ENCODE measurements at places on chromosomes 3 and 15.

- DNase-seq: no peak
Measured at GRCh38 chr15:51460796-51461195, 119.3 kb downstream of the GLDN start.

DNA sequence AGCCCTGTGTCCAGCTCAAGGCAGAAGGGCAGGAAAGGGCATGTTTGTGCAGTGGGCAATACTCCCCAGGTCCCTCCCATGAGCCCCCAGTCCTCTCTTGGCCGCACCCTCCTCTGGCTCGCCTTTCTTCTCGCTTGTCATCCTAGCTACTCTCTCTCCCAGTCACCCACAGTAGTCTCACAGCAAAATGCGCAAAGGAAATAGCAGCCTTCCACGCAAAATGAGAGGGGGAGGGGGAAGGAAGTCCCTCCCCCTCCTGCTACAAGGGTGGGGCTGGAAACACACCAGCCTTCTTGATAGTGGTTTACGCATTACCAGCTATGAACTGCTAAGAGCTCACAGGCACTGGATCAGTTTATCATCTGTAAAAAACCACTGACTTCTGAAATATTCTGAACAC lies 83.8 kb downstream of the GADL1 start:
- no peak for DNase-seq

DNA sequence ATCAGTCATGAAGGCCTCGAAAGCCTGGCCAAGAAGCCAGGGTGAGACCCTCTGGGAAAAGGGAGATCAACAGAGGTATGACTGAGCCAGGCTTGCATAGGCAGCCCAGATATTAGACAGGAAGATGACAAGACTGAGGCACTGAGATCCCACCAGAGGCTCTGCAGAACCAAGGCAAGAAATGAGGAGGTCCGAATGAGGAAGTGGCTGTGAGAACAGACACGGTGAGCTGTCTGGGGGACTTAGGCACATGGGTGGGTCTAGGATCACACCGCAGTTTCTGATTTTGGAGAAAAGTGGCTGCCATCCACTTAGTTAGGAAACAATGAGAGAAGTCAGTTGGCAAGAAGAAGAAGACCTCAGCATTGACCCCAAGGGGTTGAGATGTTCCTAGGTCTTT lies 31.5 kb upstream of the PRSS50 start:
- DNase-seq: no peak

DNA sequence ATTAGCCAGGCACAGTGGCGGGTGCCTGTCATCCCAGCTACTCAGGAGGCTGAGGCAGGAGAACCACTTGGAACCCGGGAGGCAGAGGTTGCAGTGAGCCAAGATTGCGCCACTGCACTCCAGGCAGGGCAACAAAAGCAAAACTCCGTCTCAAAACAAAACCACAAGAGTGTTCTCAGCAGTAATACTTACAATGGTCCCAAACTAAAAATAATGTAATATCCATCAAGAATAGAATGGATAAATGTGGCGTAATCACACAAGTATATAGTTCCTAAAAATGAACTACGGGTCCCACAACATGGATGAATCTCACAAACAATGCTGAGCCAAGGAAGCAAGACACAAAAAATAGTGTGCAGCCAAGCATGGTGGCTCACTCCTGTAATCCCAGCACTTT lies 39.2 kb downstream of the STAG1 start:
- no peak for DNase-seq

- no peak for DNase-seq
Measured at GRCh38 chr15:74978503-74978902, 16.9 kb upstream of the SCAMP5 start.

DNA sequence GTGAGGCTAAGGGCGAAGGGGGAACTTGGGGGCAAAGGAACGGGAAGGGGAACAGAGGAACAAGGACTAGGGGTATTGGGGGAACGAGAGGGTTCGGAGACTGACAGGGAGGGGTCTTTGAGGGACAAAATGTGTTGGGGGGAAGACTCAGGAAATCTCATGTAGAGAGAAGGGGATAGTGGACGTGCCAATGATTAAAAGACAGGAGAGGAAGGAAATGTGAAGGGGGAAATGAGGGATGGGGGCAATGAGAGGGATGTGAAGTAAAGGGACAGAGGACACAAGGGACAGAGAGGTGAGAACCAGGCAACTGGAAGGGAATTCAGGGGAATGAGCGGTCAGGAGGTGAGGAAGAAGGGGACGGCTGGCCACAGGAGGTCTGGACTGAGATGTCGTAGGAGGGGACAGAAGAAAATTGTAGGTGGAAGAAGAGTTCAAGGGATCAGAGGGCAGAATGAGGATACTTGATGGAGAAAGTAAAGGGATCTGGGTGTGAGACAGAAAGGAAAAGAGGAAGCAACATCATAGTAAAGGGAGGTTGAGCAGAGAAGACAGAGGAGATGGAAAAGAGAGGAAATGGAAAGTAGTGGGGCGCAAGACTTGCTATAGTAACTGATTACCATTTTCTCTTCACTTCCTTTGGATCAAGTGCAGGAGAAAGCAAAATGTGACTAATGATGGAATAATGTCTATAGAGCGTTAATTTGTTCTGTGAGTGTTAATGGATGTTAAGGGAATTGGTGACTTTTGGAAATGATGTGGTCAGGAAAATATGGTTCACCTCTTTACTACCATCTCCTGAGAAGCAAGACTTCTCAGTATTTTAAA lies 749 bp downstream of the RAB8B start:
- DNase-seq: no peak

GRCh38 chr3:45055032-45055410 lies 28.9 kb downstream of the CLEC3B start:
- no peak for DNase-seq

GRCh38 chr3:11587766-11588165 lies 55.9 kb downstream of the VGLL4 start:
- no peak for DNase-seq

DNA sequence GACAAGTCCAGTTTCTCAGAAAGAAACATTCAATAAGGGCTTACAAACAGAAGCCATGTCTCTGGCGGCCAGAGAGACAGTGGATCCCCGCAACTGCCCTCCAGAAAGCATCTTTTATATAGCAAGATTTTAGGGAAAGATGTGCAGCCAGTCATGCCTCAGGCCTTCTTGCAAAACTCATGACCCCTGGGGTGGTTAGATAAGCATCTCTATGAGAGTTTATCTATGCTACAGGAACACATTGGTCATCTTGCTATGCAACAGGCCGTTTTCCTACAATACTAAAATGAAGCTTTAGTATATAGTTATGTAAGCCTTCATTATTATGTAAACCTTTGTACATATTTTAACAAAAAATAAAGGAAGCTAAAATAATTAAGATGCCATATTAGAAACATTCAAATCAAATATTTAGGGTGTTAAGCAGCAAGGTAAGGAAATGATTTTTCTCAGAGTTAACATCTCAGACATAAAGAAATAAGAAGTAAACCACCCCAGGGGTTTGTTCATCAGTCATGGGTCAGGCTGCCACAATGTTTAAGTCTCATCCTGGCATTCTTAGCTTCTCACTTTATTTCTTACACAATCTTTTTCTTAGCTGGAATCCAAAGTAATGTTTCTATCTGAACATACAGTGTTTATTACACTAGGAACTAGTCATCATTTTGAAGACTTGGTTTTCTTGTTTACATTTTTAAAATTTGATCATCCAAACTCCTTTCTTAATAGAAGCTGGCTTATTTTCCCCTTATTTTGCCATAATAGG lies 6.3 kb upstream of the FSIP1 start:
- no peak for DNase-seq

DNA sequence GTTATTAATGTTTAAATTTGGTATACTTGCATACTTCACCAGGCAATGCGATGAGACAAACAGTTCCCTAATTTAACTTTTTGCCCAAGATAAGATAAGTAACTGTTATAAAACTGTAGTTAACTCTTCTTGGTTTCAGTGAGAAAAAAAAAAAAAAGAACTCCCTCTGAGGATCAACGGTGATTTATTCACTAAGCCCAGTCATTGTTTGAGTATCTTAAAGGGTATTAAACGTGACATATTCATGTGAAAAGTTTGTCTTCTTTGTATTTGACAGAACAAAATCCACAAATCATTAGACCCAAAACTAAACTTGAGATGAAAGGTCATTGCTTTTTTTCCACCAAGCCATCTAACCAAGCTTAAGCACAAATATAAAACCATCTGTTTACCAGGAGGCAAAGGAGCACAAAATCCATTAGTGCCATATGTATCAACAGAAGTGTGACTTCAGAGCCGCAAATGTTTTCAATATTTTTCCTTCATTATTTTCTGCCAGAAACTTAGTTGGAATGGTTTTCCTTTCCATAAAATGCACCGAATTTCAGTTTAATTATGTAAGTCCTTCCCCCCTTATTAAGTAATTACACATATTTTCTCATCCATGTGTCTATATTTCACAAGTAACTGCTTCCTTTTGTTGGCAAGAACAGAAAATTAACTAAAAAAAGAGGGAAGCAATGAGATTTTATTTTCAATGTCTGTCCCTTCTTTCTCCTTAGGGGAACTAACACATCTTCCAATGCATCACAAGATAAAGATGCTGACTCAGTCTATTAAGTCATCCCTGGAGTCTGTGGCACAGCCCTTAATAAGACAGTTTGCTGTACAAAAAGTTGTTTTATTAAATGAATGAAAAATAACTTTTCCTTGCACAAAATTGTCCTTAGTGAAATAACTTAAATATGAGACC lies 92.2 kb upstream of the RAP2B start:
- DNase-seq: no peak

GRCh38 chr3:101902041-101902440 lies 52.7 kb downstream of the NFKBIZ start:
- DNase-seq: no peak

DNA sequence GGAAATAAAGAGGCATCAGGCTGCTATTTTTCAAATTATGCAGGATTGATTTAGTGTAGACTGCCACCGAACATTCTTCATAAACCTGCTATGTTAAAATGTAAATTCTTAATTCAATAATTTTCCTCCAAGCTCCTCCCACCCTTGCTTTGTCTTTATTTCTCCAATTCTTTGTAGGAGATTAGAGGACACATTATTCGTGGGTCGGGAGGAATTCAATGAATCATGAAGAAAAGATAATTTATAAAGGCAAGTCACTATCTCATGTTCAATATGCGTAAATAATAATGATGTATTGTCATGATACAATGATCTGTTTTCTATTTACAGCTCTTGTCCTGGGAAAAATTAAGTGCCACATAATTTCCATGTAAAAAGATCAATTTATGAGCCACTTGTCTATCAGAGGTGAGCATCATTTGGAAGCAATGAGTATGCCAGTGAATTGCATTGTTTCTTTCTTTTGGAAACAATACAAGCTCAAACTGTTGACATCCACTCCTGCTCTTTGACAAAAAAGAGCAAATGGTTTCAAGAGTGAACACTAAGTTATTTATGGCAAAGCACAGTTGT lies 148.0 kb upstream of the MITF start:
- no peak for DNase-seq

DNA sequence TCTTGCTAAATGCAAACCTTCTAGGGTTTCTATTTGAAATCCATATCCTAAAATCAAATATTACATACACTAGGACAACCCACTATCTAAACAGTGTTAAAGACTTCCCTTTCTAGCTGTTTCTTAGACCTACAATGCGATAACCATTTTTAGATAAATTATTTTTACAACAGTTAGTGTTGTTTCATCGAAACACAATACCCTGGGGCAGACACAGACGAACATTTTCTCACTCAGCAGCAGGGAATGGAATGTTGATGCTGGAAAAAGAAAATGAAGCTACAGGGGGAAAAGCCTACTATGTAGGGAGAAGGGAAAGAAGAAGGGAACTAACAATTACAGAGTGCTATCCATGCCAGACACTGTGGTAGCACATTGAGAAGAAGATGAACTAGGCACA lies 6.0 kb upstream of the HERC1 start:
- DNase-seq: no peak

GRCh38 chr3:143975554-143976152 lies 4.0 kb downstream of the DIPK2A start:
- DNase-seq: peak; percentile 10

GRCh38 chr3:13025090-13025489 lies 48.1 kb downstream of the IQSEC1 start:
- DNase-seq: no peak

- DNase-seq: no peak
Measured at GRCh38 chr15:61556037-61556648, 327.0 kb upstream of the RORA start.

GRCh38 chr3:123832692-123833397 lies 51.3 kb downstream of the MYLK start:
- DNase-seq: no peak

DNA sequence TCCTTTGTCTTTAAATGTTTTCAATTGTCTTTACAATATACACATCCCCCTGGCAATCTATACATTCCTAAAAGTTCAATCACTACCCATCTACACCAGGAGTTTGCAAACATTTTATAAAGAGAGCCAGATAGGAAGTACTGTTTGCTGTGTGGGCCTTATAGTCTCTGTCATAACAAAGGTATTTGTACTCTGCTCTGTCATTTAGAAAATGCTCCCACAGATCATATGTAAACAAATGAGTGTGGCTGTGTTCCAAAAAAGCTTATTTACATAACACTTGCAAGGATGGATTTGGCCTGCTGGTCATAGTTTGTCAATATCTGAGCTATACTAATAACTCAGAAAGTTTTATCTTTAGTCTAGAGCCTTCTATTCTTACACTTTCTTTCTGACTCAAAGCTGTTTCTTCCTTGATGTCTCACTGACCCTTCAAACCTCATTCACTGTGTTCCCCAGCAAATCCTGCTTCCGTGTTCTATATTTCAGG lies 511.9 kb downstream of the GBE1 start:
- DNase-seq: no peak

GRCh38 chr3:13564751-13565560 lies 16.0 kb downstream of the FBLN2 start:
- DNase-seq: no peak

GRCh38 chr3:78689378-78689777 lies 1078.4 kb downstream of the ROBO1 start:
- DNase-seq: no peak

GRCh38 chr3:35524856-35525255 lies 114.5 kb upstream of the ARPP21 start:
- DNase-seq: no peak

DNA sequence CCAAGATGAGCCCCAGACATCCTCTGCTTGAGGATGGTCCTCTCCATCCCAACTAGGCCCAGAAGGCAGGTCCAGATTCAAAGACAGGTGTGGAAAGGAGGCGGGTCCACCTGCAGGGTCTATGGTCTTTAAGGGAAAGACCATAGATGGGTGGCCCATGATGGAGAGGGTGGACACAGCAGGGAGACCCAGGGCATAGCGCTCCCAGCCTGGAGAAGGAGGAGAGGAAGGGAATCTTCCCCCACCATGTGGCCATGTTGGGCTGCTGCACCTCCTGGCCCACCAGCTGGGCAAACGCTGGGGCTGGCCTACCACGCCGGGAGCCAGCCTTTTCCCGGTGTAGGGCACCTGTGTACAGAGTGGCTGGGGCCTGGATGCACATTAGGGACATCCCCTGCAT lies 265.2 kb upstream of the TLE3 start:
- no peak for DNase-seq

GRCh38 chr3:138042043-138042442 lies 32.1 kb downstream of the CLDN18 start:
- no peak for DNase-seq

- no peak for DNase-seq
Measured at GRCh38 chr3:46987319-46987742, 7.9 kb downstream of the NBEAL2 start.

GRCh38 chr3:78041486-78041885 lies 1001.6 kb downstream of the ROBO2 start:
- no peak for DNase-seq

GRCh38 chr3:71103430-71103921 lies 480.1 kb downstream of the FOXP1 start:
- DNase-seq: no peak
